Stimulated activated CD8-positive, alpha-beta memory T cell treated with anti-CD3 and anti-CD28 coated beads, Interleukin-4, amount 100 ng/mL, for 1 hour (primary cell): ENCODE measurements at places on chromosomes 5 and 9.

GRCh38 chr9:126386088-126386487, 59.5 kb downstream of the MVB12B start:
- no peak for DNase-seq

DNA sequence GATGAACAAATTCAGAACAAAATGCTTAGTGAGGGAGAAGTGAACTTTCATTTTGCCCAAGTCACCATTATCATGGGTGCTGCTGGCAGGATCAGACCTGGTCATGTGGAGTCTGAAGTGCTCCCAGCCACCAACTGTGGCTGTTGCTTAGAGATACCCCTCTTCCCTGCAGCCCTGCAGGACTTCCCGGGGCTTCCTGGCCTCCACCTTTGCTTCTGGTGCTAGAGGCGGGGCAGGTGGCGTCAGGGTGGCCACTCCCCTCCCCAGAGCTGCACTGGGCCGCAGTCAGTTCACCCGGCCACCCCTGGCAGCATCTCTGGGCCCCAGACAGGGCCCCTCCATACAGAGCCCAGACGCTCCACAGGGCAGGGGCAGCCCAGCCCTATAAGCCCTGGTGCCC, 30.0 kb upstream of the SLC12A7 start:
- DNase-seq, result no peak

DNA sequence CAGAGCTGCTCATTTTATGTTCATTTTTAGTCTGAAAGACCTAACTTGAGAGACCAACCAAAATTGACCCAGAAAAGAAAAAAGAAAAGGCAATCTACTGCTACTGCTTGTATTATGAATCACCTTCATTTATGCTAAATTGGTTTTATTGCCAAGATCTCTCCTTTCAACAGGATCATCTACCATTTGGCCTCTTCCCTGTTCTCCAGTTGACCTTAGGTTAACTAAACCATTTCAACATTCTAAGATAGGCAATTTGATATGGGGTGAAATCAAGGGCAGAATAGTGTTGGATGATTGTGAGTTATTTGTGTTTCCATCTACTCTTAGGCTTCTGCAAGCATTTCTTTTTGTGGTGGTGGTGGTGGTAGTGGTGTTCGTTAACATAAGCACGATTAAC, 48.3 kb upstream of the POU4F3 start:
- DNase-seq, result no peak

- no peak for DNase-seq
Observed at GRCh38 chr9:107975426-107976010, 485.9 kb upstream of the KLF4 start.

DNA sequence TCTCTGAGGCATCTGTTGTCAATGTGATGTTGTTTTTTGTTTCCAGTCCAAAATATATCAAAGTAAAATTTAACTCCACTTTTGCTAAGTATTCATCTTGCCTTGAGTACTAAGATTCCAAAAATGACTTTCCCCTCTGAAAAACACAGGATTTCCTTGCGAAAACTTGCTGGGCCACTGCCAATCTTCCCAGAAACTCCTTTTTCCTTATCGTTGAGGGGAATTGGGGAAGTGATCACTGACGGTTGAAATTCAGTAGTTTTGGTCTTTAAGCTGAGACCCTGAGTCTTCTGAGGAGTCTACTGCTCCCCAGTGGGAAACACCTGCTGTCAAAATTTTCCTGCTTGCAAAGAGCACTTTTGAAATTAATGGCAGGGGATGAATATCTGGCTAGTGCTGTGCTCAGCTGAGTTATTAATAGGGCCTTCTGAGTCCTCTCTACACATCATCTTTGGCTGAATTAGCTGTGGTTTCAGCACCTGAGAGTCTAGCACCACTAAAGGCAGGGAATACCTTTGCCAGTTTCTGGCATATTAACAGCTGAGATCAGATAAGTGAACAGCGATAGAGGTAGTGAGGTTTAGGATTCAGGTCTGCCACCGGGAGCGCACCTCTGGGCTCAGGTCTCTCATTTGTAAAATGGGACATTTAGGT, 18.0 kb downstream of the TLR4 start:
- no peak for DNase-seq
